ENCODE measurements at places on chromosomes 5 and 9.

GRCh38 chr5:172280929-172281328 is 2.6 kb downstream of the UBTD2 start:
- DNase-seq: no peak

DNA sequence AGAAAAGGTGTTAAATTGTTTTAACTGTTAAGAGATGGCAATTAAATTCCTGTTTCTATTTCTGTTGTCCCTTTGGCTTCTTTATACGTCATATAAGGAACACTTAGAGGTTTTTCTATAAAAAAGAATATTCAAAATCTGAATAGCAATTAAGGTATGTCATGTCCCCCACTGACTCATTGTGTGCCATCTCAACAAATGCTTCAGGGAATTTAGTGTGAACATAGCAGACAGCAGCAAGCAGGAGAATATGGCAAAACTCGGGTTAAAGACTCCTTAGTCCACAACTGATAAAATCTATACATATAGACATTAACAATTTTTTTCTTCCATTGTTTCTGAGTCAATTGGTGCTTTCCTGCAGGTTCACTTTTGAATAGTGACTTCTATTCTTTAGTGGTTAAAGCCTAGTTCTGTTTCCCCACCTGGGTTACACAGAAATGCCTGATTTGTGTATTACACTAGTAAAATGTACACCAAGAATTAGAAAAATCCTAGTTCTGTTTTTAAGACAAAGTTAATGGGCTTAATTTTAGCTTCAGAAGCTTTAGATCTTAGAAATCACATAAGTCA is 17.9 kb upstream of the RPS23 start:
- DNase-seq: no peak

DNA sequence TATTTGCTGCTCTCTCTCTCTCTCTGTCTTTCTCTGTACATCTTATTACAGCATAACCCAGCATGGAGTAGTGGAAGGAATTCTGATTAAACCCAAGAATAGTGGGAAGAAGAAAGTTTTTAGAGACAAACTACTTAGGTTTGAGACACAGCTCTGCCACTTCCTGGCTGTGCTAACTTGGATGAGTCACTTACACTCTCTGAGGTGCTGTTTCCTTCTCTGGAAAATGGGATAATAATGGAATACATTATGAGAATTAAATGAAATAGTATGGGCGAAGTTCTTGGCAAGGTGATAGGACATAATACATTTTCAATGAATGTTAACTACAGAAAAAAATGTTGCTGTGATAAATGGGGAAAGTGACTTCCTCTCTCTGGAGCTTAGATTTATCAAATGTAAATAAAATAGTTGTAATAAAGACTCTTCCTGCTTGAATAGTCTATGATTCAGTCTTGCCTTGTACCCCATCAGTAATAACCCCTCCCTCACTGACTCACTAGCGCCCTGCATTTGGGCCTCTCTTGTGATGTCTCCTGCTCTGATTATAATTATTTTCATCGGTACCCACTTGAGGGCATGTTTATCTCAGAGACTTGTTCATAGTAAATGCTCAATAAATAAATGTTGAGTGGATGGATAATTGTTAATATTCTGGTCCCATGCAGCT is 27.6 kb downstream of the KIF4B start:
- DNase-seq: no peak

- DNase-seq: no peak
Observed at GRCh38 chr5:141657937-141658545, 6.8 kb upstream of the FCHSD1 start.

DNA sequence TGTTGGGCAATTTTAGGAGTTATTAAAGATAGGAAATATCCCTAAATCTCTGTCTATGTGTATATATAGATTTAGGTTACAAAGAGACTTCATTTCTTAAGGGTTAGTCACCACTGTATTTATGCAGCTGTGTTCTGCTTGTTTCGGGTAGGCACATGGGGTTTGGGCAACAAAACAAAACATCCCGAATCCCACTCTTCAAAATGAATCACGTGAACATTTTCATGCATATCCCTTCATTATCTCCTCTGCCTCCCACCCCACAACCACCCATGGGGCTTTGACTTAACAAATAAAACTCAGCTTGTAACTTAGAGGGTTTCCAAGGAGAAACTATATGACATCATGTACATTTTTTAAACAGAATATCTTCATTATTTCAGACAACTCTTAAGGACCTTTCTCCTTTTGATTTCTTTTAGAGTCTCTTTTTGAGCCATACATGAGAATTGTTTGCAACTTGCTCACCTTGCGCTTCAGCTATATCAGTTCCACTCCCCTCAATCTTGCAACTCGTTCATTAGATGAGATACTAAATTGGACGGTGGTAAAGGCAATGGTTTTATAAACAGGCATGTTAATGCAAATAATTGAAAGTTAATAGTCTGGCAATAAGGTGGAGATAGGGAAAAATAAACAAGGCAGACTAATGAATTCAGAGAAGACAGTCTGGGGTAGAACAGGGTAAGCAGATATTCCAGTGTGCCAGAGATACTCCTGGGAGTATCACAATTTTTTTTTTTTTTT is 136.7 kb downstream of the CD180 start:
- no peak for DNase-seq

GRCh38 chr9:121284733-121285451 is 16.9 kb downstream of the GSN start:
- no peak for DNase-seq

DNA sequence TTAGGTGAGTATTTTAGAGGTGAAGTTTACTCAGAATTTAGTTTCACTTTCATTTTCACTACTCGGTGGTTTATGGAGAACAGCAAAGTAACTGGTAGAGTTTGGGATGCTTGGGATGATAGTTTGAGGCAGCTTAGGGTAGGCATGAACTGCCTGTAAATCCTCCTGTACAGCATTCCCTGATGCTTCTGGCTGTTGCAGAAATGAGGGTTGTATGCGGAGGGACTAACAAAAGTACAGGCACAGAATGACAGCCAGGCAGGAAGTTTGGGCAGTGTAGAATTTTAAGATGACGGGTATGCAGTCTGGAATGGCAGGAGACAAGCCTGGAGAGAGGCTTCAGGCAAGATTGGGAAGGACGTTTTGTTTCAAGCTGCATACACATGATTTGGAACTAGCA is 48.0 kb upstream of the FAM120AOS start:
- DNase-seq: no peak

DNA sequence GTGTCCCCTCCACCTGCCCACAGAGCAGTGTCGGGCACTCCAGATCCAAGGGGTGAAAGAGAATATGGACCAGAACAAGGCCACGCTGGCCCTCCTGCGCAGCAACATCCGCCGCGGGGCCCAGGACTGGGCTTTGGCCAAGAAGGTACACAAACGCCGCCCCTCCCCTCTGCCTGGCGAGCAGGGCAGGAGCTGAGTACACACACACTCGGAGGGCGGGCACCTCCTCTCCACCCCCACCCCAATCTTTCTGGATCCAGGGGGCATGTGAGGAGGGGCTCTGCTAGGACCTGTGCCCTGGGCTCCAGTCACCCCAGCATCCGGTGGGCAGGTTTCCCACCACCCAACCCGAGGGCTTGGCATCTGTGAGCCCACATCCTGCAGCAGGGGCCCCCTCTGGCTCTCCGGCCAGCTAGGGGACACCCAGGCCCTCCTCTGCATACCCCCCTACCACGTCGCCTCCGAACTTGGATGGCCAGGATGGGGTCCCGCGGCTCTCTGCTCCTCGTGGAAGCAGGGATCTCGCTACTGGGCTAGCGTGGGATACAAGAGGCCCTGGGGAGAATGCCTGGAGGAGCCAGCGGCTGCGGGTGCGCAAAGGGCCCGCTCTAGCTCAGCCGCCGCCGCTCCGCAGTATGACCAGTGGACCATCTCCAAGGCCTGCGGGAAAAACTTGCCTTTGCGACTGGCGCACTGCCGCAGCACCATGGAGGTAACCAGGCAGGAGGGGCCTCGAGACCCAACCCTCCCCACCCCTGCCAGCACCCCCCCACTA is 3.1 kb downstream of the CCDC183 start:
- DNase-seq: no peak

DNA sequence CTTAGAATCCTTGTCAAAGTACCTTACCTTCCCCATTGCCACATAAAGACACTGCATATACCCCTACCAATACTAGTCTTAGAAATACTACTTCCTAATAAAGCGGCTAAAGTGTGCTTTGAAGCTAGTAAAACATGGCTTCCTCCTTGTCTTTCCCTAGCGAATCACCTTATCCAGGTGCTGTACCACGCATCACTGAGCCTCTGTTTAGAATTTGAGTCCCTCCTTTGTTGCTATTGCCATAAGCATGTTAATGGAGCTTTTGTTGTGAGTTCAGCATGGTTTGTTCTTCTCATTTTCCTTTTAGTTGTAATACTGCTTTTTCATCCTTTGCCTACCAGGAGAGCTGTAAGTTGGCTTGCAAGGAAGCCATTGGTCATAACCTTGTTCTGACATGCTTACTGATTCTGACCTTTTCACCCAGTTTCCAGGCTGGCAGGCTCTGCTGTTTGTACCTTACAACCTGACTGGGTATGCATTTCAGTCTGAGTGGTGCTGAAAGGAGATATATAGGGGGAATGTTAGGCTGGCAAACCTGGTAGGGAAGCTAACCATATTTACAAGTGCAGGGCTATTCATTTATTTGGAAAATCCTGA is 49.8 kb downstream of the LMNB1 start:
- DNase-seq: no peak

DNA sequence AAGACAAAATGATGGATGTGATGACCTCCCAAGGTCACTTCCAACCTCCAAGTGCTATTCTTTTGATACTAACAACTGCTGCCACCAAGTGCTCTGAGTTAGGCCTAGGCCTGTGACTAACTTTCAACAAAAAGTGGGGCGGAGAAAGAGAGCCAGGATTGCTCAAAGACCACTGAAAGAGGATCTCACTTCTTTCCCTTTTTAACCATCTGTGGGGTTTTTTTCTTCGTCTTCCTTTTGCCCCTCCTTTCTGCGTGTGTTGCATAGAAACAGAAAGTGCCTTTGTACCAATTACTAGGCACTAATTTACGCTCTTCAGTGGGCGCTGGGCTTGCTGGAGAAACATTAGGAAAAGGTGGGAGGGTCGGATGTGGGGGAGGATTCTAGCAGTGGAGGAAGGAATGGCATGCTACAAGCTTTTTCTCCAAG is 8.0 kb downstream of the KLF9 start:
- DNase-seq: no peak

- no peak for DNase-seq
Observed at GRCh38 chr5:125584140-125584520, 837.7 kb upstream of the ZNF608 start.

DNA sequence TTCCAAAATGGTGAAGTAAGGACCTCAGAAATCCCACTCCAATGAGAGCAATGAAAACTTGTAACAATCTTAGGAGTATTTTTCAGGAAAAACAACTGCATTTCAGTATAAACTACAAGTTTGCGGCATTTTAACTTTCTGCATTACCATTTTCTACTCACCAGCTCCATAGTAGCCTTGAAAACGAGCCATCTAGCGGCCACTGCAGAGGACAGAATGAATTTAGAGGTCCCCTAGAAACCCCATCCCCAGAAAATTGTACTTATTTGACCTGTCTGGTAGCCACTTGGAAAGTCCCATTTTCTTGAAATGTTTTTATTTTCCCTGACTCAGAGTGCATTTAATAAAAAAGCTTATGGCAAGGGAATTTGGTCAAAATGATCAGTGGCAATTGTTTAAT is 205.4 kb upstream of the ITGA1 start:
- DNase-seq: no peak

GRCh38 chr5:2904956-2905355 is 153.5 kb upstream of the IRX2 start:
- no peak for DNase-seq

DNA sequence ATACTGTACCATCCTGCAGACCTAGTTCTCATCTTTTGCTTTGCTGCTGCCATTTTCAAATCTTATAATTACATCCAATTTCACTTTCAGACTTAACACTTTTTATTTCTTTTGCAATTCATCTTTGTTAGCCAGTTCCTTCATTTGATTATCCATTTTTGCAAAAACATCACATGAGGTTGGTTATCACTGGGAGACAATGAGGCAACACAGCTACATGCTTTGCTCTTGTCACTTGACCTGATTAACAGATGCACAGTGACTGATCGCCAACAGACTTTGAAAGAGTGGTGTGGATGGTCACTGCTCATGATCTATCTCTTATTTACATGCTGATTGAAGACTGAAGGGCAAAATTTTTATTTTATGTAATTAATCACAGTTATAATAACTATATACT is 17.0 kb upstream of the RNF20 start:
- no peak for DNase-seq

- DNase-seq: no peak
Observed at GRCh38 chr9:37295796-37296195, 126.7 kb upstream of the GRHPR start.

GRCh38 chr5:61887271-61887670 is 418.7 kb upstream of the KIF2A start:
- DNase-seq: no peak

GRCh38 chr5:100667161-100667630 is 132.0 kb downstream of the FAM174A start:
- DNase-seq: no peak

DNA sequence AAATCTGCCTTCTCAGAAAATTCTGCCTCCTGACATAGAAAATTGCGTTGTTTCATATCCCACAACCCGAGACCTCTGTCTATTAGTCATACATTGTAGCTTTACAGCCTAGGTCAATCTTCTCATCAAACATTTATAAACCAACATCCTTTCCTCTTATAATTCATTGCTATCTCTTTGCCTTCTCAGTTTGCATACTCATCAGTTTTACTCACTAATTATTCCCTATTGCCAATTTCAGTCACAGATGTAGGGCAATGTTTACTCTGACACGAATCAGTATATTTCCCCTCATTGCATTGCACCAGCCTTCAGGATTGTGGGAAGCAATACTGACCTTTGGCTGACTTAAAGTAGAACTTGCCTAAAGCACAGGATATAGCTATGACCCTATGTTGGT is 247.2 kb downstream of the CEMIP2 start:
- DNase-seq: no peak

DNA sequence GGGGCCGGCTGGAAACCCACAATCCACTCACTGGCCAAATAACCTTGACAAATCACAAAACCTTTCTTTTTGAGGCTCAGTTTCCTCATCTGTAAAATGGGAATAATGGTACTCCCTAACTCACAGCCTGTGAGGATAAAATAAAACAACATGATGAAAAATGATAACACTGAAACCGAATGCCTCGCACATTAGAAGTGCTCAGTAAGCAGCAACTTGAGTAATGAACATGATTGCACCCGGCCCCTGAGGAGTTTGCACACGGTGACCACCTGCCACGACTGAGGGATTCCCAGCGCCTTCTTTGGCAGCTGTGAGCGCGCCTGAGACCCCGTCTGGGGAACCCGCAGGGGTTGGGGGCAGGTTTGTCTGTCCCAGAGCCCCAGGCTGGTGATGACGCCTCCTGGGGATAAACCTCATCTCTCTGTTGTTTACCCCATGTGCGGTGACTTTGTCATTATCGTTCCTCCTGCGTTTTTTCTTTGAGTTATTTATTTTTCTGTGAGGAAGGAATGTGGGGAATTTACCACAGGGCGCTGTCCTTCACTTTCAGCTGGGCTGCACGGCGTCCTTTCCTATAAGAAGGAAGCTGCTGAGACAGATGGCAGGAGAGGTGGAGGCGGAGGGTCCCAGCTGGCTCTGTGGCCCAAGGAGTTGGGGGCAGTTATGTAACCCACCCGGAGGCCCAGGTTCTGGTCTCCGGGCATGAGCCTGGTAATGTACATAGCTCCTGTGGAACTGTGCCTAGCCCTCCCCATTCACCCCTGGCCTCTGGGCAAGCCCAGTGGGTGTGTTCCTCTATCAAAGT is 3.0 kb upstream of the SYNPO start:
- peak; percentile 62 for DNase-seq

GRCh38 chr9:95286151-95286550 is 31.4 kb downstream of the FANCC start:
- DNase-seq: no peak
